ENCODE measurements at places on chromosomes 6 and 20. TPM values are rescaled to one million over a fixed set of nuclear protein-coding genes. Genes with fewer than 3 reads are reported as not detected.
A peak's percentile ranks its signal among the peaks of the same experiment; 100 is the strongest.

Gene TRMT11
- 33.0 TPM for polyA plus RNA-seq

Gene ETV7
- polyA plus RNA-seq: not detected

Gene SLA2
- 0.18 TPM for polyA plus RNA-seq

DNA sequence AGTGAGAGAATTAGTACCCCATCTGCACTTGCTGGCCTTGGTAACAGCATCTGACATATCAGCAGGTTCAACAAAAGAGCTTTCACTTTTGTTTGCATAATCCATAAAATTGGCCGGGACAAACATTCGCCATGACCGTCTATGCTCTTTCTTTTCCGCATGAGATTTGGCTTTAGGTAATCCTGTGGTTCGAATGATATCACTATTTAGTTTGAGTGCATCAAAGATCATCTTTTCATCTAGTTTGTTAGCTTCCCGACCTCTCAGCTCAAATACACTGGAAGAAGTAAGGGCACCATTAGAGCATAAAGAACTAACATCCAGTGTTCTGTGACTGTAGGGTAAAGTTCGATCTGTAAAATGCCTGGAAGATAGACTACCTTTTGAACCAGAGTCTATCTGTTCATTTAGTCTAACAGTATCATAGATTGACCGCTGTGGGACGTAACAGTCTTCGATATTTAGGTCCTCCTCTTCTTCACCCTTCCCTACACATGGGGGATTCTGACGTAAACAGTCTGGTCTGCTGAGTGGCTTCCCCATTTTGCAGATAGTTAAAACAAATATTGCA lies 101.6 kb downstream of the DST start:
- DNase-seq: no peak

DNA sequence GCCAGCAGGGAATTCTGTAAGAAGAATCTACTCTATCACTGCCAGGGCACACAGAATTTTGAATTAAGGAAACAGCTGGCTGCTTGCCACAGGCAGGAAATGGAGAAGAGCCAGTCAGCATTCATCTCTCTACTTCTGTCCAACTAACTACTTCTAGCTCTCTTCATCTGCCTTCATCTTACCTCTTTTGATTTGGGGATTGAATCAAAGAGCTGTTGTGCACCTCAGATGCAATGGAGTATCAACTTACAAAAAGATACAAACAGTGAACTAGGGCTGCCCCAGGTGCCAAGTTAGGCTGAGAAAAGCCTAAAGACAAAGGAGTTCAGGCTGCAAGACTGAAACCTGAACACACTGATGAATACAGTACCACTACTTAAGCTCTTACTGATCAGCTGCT lies 82.0 kb downstream of the PTPRK start:
- DNase-seq: no peak

GRCh38 chr6:105894556-105894955 lies 191.6 kb upstream of the PRDM1 start:
- DNase-seq: no peak

GRCh38 chr6:144008120-144008811 lies at the start of gene PLAGL1:
PLAGL1 (minus strand) TSS chr6:144008259; CDS start chr6:143948136, 60,123 bp downstream.
- DNase-seq: peak; percentile 32

DNA sequence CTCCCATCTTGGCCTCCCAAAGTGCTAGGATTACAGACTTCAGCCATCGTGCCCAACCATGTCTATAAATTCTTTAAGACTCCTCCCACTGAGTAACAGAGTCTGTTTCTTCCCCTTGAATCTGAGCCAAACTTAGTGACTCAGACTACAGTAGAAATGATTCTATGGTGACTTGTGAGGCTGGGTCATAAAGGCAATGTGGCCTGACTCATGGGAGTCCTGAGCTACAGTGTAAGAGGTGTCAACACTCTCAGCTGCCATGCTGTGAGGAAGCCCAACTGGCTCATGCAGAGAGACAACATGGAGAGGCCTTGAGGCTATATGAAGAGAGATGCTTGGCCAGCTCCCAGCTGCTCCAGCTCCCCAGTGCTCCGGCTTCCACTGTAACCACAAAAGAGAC lies 5.2 kb upstream of the NRSN2 start:
- no peak for DNase-seq
